Adrenal gland (tissue), 19 donors: ENCODE measurements at places on chromosomes 11 and 22.

- peak; percentile 51 for DNase-seq
- H3K36me3 ChIP-seq: no peaks in the 10 kb centered on the region
These were observed 1.6 kb downstream of the SPTBN2 start for GRCh38 chr11:66727282-66728037.

GRCh38 chr11:111935317-111936039, 1.7 kb upstream of the DIXDC1 start:
- no peak overlapping the region for H3K4me3 ChIP-seq
- H3K4me1 ChIP-seq: peaks cover 55% of the 10 kb centered on the region
- peak; percentile 54 for DNase-seq
- H3K36me3 ChIP-seq: no peaks in the 10 kb centered on the region
- H3K27me3 ChIP-seq: no peaks in the 10 kb centered on the region

GRCh38 chr11:66749091-66749490, 20.1 kb upstream of the SPTBN2 start:
- no peak overlapping the region for H3K27ac ChIP-seq
- DNase-seq: no peak
- H3K4me1 ChIP-seq: peaks cover 7% of the 10 kb centered on the region
- H3K4me3 ChIP-seq: no peak overlapping the region
- no peaks in the 10 kb centered on the region for H3K36me3 ChIP-seq

DNA sequence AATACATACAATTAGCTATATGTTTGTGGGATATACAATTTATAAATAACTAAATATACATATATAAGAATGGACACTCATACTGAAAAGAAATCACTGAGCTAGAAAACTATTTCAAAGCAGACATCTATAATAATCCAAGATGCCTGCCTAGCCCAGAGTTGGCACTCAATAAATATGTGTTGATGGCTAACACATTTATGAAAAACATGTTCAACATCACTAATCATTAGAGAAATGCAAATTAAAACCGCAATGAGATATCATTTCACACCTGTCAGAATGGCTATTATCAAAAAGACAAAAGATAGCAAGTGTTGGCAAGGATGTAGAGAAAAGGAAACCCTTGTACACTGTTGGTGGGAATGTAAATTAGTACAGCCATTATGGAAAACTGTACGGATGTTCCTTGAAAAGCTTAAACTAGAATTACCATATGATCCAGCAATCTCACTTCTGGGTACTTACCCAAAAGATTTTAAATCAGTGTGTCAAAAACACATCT, 29.8 kb downstream of the POU2AF1 start:
- no peak overlapping the region for H3K4me3 ChIP-seq
- no peak overlapping the region for H3K27ac ChIP-seq
- no peak for DNase-seq
- H3K4me1 ChIP-seq: no peaks in the 10 kb centered on the region
- no peaks in the 10 kb centered on the region for H3K36me3 ChIP-seq
- H3K27me3 ChIP-seq: peaks cover 6% of the 10 kb centered on the region

DNA sequence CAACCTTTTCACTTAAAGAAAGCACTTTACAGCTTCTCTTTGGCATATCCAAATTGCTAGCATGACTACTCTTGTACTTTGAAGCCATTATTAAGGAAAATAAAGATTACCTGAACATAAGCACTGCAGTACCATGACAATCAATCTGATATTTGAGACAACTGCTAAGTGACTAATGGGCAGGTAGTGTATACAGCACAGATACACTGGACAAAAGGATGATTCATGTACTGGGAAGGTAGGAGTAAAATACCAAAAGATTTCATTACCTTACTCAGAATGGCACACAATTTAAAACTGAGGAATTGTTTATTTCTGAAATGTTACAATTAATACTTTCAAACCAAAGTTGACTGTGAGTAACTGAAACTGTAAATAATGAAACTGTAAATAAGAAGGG, 1054.3 kb upstream of the TENM4 start:
- no peak for DNase-seq
- no peak overlapping the region for H3K27ac ChIP-seq
- no peak overlapping the region for H3K4me3 ChIP-seq
- no peaks in the 10 kb centered on the region for H3K36me3 ChIP-seq
- H3K4me1 ChIP-seq: no peaks in the 10 kb centered on the region
- no peaks in the 10 kb centered on the region for H3K27me3 ChIP-seq

DNA sequence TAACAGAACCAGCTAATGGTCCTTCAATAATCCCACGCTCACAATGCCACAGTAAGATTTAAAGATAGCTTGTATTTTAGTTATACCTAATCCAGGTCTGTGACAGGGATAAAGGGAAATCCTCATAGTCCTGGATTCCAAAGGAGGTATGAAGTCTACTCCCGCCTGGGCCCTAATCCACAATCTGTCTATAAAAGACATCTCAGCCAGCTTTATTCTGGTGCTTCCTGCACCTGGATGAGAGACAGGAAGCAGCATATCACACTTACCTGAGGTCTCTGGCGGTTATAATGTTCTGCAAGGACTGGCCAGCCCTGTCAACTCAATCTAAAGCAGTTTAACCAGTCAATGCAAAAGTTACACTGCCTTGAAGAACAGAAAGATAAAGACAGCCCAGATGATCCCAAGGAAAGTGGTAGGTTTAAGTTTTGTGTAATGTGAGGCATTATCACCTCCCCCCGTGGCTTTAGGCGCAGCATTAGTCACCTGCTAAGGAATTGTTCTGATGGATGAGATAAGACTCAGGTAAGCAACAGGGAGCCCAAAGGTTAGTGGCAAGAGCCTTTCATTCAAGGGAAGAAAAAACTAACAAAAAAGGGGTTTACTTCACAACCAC, 57.6 kb downstream of the PLEKHA7 start:
- H3K4me3 ChIP-seq: no peak overlapping the region
- H3K4me1 ChIP-seq: no peaks in the 10 kb centered on the region
- H3K27me3 ChIP-seq: no peaks in the 10 kb centered on the region
- no peak overlapping the region for H3K27ac ChIP-seq
- H3K36me3 ChIP-seq: no peaks in the 10 kb centered on the region
- DNase-seq: no peak

- no peaks in the 10 kb centered on the region for H3K4me1 ChIP-seq
- H3K4me3 ChIP-seq: no peak overlapping the region
- no peaks in the 10 kb centered on the region for H3K36me3 ChIP-seq
These were observed 185.5 kb downstream of the MN1 start for GRCh38 chr22:27616033-27616432.

DNA sequence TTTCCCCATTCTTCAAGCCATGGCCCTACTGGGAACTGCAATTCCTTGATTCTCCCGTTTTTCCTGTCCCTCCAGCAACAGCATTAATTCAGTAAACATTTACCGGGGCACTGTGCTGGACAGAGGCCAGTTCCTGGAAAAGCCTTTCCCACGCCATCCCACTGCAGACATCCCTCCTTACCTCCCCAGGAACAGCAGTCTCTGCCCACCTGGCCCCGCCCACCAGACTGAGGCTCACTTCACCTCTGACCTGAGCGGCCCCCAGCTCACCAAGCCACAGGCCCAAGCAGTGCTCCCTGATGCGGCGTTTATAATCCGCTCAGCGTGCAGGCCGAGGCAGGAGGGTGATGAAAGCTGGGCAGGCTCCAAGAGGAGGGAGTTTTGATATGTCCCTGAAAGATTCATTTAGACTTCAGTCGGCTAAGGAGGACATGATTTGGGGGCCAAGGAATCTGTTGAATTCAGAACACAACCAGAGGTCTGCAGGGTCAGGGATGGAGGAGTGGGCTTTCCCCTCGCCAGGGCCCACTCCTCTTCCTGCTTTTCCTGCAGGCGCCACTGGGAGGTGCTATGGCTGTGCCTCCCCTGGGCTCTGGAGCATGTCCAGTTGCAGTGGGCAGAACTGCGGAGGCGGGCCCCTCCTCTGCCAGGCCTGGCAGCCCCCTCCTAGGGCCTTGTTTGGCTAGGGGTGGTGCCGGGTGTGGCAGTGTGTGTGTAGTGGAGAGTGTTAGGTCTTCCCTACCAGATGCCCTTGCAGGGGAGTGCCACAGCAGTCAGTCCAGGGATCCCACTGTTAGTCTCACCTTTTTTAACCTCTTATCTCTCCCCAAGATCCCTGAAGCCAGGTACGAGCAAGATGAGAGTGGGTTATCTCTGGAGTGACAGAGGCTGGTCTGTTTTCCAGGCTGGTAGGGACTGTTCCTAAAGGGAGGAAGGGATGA, 1.4 kb upstream of the TAGLN start:
- H3K36me3 ChIP-seq: peaks cover 34% of the 10 kb centered on the region
- DNase-seq: no peak
- no peaks in the 10 kb centered on the region for H3K4me1 ChIP-seq
- H3K4me3 ChIP-seq: no peak overlapping the region

GRCh38 chr11:28269586-28269985, 161.4 kb downstream of the METTL15 start:
- DNase-seq: no peak
- H3K4me3 ChIP-seq: no peak overlapping the region
- no peaks in the 10 kb centered on the region for H3K27me3 ChIP-seq

GRCh38 chr11:44608991-44609782, 43.7 kb downstream of the CD82 start:
- H3K4me1 ChIP-seq: no peaks in the 10 kb centered on the region
- no peak for DNase-seq
- H3K27ac ChIP-seq: no peak overlapping the region
- H3K36me3 ChIP-seq: no peaks in the 10 kb centered on the region
- H3K4me3 ChIP-seq: no peak overlapping the region

GRCh38 chr11:15745266-15745665, 611.1 kb downstream of the SOX6 start:
- no peak overlapping the region for H3K27ac ChIP-seq
- H3K36me3 ChIP-seq: no peaks in the 10 kb centered on the region
- H3K27me3 ChIP-seq: no peaks in the 10 kb centered on the region
- no peak overlapping the region for H3K4me3 ChIP-seq
- no peaks in the 10 kb centered on the region for H3K4me1 ChIP-seq
- DNase-seq: no peak

GRCh38 chr11:134830312-134830711, 418.3 kb upstream of the B3GAT1 start:
- H3K27ac ChIP-seq: no peak overlapping the region
- no peaks in the 10 kb centered on the region for H3K27me3 ChIP-seq
- no peak for DNase-seq
- no peaks in the 10 kb centered on the region for H3K4me1 ChIP-seq
- no peak overlapping the region for H3K4me3 ChIP-seq

- no peak overlapping the region for H3K4me3 ChIP-seq
- H3K4me1 ChIP-seq: peaks cover 23% of the 10 kb centered on the region
- H3K36me3 ChIP-seq: no peaks in the 10 kb centered on the region
- DNase-seq: peak; percentile 6
- H3K27ac ChIP-seq: no peak overlapping the region
- H3K27me3 ChIP-seq: no peaks in the 10 kb centered on the region
These were observed 109.1 kb downstream of the KCNQ1 start for GRCh38 chr11:2553886-2554285.

- DNase-seq: peak; percentile 91
- peaks cover 93% of the 10 kb centered on the region for H3K36me3 ChIP-seq
- H3K4me1 ChIP-seq: peaks cover 26% of the 10 kb centered on the region
- H3K4me3 ChIP-seq: no peak overlapping the region
- no peaks in the 10 kb centered on the region for H3K27me3 ChIP-seq
These were observed 25.0 kb upstream of the ARFGAP3 start for GRCh38 chr22:42881982-42882656.

- no peak for DNase-seq
- no peaks in the 10 kb centered on the region for H3K4me1 ChIP-seq
- peaks cover 40% of the 10 kb centered on the region for H3K36me3 ChIP-seq
These were observed 7.3 kb downstream of the TOP3B start for GRCh38 chr22:21975273-21975672.
